ENCODE measurements at places on chromosomes 11 and 22.

DNA sequence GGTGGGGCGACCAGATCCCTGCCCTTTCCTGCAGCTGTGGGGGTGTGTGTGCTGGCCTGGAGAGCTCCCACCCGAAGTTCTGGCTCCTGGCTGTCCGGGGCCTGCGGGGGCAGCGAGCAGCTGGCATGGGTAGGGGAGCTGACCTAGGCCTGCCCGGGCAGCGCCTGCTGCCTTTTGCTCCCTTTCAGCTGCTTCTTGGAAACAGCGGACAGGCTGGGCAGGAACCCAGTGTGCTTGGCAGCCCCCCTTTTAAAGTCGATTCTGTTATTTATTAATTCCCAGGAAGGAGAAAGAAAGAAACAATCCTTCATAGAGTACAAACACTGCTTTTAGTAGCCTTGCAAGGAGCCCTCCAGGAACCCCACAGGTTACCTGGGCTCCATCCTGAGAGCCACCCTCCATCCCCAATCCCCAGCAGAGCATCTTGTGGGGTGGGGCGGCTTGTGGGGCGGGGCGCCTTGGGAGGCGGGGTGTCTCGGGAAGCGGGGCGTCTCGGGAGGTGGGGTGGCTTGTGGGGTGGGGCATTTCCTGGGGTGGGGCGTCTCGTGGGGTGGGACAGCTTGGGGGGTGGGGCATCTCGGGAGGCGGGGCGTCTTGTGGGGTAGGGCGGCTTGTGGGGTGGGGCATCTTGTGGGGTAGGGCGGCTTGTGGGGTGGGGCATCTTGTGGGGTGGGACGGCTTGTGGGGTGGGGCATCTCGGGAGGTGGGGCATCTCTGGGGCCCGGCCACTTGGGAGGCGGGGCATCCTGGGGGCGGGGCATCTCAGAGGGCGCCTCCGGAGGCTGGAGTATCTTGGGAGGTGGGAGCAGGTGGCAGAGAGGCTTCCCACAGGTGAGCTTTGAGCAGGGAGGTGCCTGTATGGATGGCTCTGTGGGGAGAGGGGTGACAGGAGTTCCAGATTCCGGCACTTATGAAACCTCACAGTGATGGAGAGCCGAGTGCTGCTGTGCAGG is 7.0 kb downstream of the CD81 start:
- no peak for DNase-seq

DNA sequence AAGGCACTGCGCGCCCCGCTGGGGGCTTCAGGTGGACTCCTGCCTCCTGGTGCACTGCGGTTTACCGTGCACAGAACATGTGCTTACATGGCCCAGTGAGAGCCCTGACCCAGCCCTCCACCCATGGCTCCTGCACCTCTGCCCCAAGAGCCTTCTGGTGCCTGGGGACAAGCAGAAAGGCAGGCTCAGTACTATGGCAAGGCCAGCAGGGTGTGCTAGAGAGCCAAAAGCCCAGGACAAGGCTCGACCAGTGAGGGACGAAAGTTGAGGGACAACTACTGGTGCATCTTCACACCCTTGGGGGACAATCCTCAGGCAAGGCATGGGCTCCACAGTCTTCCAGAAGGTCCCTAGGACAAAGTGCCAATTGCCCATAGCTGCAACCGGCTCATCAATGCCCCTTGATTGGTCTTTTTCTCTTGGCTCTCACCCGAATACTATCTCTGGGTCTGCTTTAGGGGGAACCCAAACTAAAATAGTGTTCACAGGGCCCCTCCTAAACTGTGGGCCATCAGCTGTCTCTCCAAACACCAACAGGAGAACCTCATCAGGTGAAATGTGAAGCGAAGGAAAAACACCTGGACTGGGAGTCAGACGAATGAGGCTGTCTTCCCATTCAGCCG is 13.5 kb downstream of the PGA5 start:
- DNase-seq = peak; percentile 65

GRCh38 chr11:41113160-41113559 is 346.3 kb downstream of the LRRC4C start:
- no peak for DNase-seq

- no peak for DNase-seq
Observed at GRCh38 chr11:2574043-2574552, 125.7 kb downstream of the KCNQ1OT1 start.

- no peak for DNase-seq
Observed at GRCh38 chr11:38315151-38315550, 1717.1 kb upstream of the RAG2 start.

DNA sequence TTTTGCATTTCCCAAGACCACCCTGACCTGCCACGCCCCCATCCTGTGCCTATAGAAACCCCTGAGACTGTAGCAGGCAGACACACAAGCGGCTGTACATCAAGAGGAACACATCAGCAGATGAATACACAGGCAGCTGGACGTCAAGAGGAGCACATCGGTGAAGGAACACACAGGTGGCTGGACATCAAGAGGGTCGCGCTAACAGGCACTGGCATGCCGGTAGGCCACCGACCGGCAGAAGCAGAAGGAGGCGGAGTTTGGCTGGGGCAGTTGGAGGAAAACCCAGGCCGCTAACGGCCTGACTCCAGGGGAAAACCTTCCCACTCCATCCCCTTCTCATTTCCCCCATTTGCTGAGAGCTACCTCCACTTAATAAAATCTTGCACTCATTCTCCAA is 5.4 kb upstream of the IPO7 start:
- DNase-seq = no peak
